ENCODE measurements at places on chromosomes 11 and 22. TPM values are rescaled to one million over a fixed set of nuclear protein-coding genes. Genes with fewer than 3 reads are reported as not detected.

GRCh38 chr11:101497291-101497690 is 86.5 kb downstream of the TRPC6 start:
- DNase-seq = no peak

DNA sequence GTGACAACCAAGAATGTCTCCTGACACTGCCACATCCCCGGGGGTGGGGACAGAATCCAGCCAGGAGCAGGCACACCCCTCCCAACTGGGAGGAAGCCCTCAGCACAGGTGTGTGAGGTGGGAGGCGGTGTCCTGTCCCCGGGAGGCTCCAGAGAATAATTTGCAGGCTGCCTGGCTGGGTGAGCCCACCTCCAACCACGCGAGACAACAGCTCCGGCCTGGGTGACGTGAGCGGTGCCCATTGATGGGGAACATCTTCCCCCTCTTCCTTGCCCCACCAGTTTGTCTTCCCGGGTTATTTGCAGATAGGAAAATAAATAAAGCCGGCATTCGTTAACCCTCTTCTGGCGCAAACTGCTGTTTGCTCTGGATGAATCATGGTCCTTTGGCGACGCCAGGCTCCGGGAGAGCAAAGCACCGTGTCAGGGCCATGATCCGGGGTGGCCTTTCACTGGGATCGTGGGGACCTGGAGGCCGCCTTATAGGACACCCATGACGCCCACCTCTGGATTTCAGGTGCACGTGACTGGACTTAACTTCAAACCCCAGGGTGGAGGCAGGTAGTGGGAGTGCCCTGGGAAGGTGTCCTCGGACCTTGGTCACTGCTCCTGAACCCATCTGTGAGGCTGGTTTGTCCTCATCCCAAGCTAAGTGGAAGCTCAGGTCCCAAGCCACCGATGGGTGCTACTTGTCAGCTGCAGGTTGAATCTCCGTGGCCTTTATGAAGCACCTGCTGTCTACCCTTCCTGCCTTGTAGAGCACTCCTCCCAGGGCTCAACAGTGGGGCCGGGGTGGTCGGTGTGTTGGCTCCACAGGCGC is 13.9 kb downstream of the CCND1 start:
- peak; percentile 61 for DNase-seq

- DNase-seq = no peak
Observed at GRCh38 chr11:85062659-85063058, 564.5 kb downstream of the DLG2 start.

GRCh38 chr11:92130421-92130831 is 94.2 kb upstream of the FAT3 start:
- DNase-seq = peak; percentile 89

DNA sequence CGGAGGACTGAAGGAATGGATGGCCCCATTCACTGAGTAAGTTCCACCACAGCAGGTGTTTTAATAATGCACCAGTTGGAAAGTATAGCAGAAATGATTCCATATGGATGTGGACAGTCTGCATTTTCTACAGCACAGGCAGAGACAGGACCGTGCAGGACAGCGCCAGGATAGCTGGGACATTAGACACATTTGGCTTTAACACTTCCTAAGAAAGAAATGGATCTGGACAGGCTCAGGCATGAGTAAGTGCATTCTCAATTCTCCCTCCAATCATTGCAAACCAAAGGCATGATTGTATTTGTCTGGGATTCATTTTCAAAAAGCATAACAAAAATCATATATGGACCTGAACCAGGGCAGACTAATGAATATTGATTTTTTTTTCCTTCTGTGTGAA is 233.0 kb upstream of the POU2AF2 start:
- DNase-seq = peak; percentile 74

DNA sequence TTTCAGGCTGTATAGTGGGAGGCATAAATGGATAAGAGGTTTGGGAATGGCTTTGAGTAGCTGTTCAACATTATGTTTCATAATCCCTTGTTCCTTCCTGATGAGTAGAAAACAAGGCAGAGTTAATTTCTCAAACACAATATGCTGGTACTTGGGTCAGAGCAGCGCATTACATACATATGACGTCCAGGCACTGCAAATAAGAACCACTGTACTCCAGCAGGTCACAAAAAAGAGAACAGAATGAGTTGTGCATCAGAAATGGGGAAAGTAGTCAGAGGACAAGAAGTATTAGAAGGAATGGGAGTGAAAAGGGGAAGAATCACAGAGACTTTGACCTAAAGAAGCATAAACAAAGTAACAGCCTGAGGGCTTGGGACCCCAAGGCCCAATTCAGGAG is 44.0 kb upstream of the RDX start:
- DNase-seq = no peak

DNA sequence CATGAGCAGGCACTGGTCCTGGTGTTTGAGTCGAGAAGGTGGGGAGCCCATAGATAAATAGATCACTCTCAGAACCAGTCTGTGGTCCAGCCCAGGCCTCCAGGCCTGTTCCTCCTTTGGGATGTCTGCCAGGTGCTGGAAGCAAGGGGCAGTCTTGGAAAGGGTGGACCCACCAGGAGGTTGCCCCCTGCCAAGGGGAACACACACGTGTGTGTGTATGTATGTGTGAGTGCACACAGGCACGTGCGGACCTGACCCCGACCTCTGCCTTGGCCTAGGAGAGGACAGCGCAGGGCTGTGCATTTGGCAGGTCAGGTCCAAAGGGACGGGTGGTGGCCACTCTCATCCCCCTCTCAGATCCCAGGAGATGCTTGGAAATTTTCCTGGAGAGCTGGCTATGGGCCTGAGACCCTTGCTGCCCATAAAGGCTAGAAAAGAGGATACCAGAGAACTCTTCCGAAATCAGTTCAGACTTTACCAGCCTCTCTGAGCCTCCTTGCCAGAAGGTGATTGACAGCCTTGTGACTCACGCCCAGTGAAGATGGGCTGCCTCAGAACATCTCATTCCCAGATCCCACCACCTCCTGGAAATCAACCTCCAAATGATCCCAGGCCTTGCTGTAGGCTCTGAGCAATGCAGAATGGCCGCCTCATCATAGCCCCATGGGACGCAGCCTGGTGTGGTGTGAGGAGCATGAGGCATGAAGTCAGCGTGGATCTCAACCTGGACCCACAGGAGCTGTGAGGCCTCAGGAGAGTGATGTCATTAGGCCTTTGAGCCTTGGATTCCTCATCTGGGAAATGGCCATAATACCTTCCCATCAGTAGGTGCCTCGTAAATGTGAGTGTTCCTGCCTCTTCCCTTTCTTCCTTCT is 24.0 kb upstream of the CREB3L1 start:
- DNase-seq = no peak

DNA sequence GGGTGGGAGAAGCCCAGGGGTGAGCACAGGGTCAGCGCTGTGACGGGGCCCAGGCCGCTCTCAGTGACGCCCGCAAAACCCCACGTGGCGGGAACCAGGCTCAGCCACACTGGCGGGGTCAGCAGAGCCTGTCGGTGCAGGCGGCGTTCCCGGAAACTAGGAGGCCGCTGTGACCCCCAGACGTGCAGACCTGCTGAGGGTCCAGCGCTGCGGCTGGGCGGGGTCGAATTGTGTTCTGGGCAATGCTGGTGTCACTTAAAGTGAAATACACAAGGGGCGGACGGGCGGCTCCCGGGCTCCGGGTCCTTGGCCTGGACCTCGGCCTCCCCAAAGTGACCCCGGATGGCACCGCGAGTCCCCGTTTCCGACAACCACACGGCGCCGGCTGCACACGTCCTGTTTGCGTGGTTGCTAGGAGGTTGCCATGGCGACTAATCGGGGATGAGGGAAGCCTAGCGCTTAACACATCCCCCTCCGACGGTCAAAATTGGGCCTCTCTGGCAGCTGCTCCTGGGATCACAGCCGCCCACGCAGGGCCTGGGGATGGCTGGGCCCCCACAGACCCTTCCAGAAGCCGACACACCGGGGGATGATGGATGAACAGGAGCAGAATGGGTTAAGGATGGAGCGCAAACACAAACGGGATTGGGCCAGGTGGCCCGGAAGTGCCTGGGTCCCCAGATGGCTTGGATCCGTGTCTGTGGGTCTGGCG is 81.7 kb upstream of the PRR5 start:
- DNase-seq = peak; percentile 17

- no peak for DNase-seq
Observed at GRCh38 chr22:26767351-26768155, 110.2 kb downstream of the MIAT start.

DNA sequence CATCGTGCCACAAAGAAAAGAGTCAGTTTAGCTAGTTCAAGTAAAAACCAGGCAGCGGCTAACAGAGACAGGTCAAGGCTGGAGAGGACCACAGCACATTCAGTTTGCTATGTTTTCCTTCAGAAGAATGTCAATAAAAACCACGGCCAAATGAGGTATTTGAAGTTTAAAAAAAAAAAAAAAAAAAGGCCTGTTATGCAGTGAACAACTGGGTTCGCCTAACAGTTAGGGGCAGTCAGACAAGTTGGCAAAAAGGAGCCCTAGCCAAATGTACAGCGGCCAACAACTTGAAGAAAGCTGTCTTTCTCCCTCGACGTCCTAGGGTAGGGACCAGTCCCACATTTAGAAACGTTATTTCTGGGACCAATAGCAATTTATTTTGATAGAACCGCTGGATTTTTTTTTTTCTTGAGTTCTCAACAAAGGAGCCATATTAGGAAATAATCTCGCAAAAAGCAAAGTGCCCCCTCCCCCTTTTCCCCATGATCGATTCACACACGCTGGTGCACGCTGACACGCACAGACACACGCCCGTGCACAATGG is 237.8 kb downstream of the TTC28 start:
- DNase-seq = no peak

DNA sequence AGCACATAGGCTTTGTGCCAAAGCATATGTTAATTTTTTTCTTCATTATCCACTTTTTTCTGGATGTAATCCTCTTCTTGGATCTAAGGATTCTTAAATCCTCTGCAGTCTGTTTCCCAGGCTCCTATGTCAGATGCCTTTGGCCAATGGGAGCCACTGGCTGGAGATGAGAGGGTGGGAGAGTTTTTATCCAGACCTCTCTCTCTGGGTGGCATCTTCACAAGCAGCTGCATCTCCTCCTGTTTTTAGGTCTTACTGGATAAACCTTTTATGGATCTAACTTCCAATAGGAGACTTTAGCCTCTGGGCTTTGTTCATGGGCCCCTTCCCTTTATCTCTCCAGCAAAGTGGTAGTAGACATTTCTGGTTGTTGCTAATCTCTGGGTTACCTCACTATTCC is 22.4 kb upstream of the MPPED2 start:
- no peak for DNase-seq

- no peak for DNase-seq
Observed at GRCh38 chr22:47386812-47387510, 624.5 kb downstream of the TBC1D22A start.

DNA sequence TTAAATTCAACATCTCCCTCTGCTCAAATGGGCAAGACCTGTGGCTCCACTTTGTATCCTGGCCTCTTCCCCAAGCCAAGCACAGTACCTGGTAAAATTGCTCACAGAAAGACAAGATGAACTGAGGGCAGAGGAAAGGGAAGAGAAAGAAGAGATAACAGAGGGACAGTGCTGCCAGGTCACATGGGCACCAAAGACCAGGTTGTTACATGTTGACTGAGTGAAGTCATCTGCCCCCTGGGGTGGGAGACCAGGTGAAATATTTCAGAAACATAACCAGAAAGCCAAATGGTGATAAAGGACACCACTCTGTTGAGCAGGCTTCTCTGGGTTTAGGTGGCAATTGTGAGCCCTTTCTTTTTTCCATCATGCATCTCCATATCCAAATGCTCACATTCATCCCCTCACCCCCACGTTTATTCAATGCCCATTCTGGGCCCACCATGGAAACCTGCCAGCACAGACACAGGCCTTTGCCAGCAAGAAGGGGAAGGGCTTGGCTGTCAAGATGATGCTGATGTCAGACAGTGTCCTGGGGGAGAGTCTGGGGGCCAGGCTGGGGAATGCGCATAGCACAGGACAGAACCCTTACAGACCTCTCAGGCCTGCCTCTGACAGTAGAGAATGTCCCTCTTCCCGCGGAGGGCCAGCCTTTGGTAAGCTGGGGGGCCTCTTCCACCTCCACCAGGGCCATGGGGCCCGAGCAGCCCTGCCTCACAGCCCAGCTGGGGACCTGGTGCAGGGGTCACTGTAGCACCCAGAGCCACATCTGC is 51.6 kb downstream of the DGCR2 start:
- no peak for DNase-seq

GRCh38 chr11:11977206-11977938 is 31.1 kb downstream of the DKK3 start:
- peak; percentile 86 for DNase-seq

DNA sequence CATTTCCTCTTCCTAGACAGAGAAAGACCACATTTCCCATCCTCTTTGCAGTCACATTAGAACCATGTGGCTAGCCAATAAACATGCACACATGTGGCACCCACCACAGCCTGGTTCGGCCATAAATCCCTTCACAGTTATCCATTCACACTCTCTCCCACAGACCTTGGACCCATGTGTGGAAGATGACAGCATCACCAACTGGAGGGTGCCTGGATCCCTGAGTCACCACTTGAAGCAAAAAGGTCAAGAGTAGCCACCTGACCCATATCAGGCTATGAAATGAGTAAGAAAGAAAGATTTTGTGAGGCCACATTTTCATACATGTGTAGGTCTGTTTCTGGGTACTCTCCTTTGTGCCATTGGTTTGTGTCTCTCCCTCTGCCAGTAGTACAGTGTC is 9.0 kb upstream of the TMEM121B start:
- DNase-seq = no peak

- DNase-seq = no peak
Observed at GRCh38 chr11:41289408-41289807, 170.0 kb downstream of the LRRC4C start.

- DNase-seq = no peak
Observed at GRCh38 chr11:69104856-69105395, 50.8 kb upstream of the SMIM38 start.

Gene CCS
- total RNA-seq = 29.3 TPM

Gene SUSD2
- under 0.01 TPM for total RNA-seq

Gene SCGB1A1
- not detected for total RNA-seq
